Activated naive CD8-positive, alpha-beta T cell treated with anti-CD3 and anti-CD28 coated beads, Interleukin-2, amount 50 U/mL, for 16 hours (primary cell): ENCODE measurements at places on chromosomes 12 and 14.

- DNase-seq: no peak
Measured at GRCh38 chr12:123942238-123942653, 30.4 kb downstream of the CCDC92 start.

- no peak for DNase-seq
Measured at GRCh38 chr12:66118240-66118891, 12.2 kb downstream of the LLPH start.

DNA sequence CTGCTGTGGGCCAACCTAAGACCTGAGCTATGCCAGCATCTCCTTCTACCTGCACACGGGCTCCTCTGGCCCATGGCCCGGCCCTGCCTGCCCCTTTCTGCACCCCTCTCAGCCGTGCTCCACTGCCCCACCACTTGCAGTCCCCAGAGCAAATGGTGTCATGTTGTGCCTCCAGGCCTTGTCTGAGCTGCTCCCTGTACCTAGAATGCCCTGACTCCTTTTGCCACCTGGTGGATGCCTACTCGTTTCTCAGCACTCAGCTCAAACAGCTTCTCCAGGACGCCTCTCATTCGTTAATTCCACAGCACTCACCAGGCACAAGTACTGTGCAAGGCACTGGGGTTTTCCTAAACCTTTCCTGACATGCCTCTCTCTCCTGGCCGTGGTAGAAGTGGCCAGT lies 63.2 kb upstream of the PNMA1 start:
- DNase-seq: no peak

- DNase-seq: peak; percentile 35
Measured at GRCh38 chr14:50875359-50876070, 3.7 kb downstream of the ABHD12B start.

DNA sequence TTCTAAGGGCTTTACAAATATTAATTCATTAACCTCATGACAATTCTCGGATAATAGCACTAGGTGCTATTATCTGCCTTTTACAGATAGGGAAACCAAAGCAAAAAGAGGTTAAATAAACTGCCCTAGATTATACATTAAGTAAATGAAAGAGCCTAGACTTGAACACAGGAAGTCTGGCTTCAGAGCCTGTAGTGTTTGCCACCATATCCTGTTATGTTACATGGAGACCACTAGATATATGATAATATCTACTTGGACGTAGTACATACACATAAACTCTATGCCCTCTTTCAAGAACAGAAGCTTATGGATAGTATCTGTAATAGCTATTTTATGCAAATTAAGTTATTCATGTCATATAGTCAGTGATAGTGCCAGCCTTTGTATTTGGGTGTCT lies 16.9 kb upstream of the MYF6 start:
- DNase-seq: no peak

- no peak for DNase-seq
Measured at GRCh38 chr14:96167224-96168148, 37.2 kb upstream of the BDKRB2 start.

DNA sequence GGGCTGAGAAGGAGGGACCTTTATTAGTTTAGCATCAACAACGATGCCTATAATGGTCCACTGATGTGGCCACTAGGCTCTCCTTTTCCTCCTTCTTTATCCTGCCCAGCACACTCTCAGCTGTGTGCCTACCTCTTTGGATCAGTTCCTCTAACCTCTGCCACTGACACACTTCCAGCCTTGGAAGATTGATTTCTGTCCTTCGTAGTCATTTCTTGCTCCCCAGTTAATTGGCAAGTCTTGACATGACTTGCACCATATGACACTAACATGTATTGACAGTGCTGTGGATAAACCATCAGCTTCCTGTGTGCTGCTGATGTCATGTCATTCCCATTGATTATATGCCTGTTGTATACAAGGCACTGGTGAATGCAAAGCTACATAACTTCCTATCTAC lies 90.2 kb upstream of the PLEKHG7 start:
- no peak for DNase-seq

DNA sequence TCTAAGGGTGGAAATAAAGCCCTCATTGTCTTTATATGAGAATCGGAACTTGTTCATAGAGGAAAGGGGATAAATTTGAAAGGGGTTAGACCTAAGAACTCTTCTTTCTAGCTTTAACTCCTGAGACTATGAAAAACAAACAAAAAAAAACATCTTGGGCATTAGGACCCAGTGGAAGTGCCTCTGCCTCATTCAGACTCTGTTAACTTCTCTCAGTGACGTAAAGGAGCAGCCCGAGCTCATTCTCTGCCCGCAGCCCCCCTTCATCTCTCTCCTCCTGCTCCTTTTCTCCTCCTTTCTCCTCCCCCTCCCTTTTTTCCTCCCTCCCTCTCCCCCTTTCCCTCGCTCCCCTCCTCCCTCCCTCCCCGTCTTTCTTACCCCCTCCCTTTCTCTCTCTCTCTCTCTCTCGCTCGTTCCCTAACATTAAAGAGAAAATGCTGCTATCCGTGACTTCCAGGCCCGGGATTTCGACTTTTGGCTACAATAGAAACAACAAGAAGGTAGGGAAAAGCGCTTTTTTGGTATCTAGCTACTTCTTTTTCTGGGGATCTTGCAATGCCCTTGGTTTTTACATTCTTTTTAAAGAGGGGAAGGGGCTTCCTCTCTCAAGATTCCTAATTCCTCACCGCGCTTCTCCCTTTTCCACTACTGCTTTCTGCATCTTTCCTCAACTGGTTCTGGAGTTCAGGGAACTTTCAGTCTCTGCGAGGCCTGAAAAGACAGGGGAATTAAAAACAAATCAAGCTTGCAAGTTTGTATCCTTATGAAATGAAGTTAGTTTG lies at the start of gene RBMS2:
RBMS2 (plus strand) TSS at position 231 of the 782 bp plus-strand sequence; CDS start at position 435, 204 bp downstream.
- DNase-seq: no peak

DNA sequence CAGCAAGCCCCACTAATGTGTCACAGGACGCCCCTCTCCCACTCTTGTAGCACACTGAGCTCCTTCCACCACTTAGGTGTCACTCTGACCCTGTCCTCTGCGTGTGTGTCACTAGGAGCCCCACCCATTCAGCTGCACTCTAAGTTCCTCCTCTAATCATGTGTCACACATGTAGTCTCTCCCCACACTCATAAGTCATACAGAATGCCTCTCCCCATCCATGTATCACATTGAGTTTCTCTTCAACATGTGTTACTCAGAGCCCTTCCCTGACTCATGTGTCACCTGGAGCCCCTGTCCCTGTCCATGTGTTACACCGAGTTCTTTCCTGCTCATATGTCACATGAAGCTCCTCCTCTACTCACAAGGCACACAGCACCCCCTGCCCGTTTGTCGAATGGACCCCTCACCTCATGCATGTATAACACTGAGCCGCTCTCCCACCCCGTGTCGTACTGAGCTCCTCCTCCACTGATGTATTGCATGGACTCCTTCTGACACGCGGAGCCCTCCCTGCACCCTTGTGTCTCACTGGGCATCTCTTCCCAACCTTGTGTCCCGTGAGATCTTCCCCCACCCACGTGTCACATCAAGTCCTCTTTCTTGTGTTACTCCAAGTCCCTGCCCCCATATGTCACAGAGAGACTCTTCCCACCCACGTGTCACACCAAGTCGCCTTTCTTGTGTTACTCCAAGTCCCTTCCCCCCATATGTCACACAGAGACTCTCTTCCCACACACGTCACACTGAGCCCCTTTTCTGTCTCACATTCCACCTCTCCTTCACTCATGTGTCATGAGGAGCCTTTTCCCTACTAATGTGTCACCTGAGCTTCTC lies 31.0 kb downstream of the RTL1 start:
- no peak for DNase-seq

DNA sequence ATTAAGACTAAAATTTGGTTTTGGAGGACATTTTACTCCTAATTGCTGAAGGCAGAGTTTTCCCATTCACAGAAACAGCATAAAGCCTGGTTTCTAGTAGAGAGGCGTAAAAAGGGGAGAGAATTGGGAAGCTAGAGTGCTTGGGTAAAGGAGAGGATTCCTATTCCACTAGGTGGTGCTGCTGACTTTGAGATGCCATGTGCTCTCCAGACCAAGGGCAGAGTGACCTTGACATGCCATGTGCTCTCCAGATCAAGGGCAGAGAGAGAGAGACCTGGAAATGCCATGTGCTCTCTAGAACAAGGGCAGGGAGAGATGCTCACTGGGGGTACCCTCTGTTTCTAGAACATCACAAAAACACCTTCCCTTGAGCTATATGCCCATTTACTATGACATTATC lies 176.2 kb upstream of the PDZRN4 start:
- no peak for DNase-seq
